ENCODE measurements at places on chromosomes 7 and 10.

- no peak for DNase-seq
Measured at GRCh38 chr7:111262293-111263116, 171.6 kb downstream of the LRRN3 start.

- DNase-seq = no peak
Measured at GRCh38 chr7:41383596-41383995, 319.3 kb downstream of the INHBA start.

DNA sequence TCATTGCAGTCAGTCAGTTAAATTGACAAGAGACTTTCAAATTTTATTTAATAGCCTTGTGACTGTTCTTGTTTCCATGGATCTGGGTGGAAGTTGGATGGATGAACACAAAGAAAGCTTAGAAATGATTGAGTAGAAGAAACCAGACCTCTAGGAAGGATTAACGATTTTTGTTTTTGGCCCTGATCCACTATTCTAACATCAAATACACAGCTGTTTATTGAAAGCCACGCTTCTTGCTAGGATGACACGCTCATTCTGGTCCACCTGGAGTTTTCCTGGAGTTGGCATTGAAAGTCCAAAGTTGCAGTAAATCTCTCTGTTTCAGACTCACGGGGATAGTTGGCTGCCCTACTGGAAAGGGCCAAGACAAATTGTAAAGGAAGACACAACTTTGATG, 108.4 kb downstream of the KIF20B start:
- no peak for DNase-seq

DNA sequence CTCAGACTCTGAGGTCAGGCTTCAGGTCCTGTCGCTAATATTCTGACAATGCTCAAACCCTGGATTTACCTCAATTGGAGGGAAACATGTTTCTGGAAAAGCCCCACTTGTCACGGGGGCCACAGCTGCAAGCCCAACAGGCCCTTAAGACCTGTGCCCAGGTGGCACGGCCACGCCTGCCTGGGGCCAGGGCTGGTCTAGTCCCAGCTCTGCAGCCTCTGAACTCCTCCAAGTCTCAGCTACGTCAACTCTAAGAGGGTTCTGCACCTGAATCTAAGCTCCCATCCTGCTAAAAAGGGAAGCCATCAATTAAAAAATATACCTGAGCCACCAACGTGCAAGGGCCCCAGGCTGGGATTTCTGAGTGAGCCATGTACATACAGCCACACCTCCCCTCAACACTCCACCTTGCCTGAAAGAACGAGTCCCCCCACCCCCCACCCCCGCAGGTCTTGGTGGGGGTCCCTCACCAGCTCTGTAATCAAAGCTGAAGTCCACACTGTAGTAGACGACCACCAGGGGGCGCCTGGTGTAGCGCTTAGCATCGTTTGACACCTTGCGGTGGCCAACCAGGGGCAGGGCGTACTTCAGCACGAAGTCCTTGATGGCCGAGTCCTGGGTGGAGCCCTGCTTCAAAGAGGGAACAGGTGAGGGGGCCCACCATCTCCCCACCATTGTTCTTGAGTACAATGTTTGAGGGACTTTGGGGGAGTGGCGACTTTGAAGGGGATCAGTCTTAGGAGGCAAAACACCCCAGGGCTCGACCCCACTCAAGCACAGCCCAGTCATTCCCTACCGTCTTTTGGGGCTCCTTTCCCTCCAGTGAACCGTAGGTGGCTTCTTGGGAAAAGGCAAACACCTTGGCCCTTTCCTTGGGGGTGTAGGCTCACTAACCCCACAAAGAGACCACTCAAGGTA, 22.6 kb downstream of the PDIA4 start:
- peak; percentile 76 for DNase-seq

- no peak for DNase-seq
Measured at GRCh38 chr7:151588982-151589381, 69.3 kb upstream of the RHEB start.

GRCh38 chr7:6028563-6028962, 2.6 kb upstream of the ANKRD61 start:
- no peak for DNase-seq
